ENCODE measurements at places on chromosomes 4 and X.

DNA sequence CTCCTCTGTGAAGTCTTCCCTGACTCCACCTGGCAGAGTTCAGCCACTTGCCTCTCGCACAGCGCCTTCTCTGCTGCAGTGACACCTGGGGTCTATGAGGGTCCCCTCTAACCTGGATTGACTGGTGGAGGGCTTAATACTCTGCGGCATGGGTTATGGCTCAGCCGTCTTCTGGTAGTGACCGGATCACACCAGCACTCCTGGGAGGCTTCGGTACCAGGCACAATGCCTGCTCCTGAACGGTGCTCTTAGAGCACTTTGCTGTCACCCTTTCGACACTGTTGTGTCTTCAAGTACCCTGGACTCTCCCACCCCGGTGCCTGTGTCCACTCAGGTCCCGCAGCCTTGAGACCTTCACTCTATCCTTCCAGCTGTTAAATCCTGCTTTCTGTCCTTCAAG lies 50.0 kb downstream of the C4orf50 start:
- DNase-seq = no peak

DNA sequence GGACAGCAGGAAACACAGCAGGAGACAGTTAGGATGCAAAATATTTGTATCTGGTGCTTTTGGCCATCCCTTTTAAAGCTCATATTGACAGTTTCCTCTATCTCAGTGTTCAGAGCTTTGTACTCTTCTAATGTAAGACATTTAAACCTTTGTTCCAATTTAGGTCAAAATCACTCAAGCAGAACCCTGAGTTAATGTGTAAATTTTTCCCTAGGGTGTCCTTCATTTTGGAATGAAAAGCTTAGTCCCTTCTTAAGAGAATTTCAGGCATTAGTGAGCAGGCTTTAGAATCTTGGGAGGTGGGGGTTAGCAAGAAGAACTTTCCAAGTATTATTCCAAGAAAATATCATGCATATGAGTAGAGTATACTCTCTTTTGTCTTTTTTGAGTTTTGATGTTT lies 188.7 kb downstream of the GBA3 start:
- DNase-seq = no peak

GRCh38 chr4:90181644-90182043 lies 54.5 kb downstream of the CCSER1 start:
- no peak for DNase-seq

DNA sequence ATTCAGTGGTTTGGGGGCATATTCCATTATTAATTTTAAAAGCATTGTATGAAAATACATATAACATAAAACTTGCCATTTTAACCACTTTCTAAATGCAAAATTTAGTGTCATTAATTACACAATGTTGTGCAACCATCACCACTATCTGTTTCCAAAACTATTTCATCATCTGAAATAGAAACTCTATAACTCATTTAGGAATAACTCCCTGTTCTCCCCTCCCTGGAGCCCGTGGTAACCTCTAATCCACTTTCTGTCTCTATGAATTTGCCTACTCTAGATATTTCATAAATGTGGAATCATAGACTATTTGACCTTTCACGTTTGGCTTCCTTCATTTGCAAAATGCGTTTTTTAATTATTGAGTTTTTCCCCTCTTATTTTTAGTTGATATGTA lies 101.4 kb upstream of the GPC4 start:
- no peak for DNase-seq

DNA sequence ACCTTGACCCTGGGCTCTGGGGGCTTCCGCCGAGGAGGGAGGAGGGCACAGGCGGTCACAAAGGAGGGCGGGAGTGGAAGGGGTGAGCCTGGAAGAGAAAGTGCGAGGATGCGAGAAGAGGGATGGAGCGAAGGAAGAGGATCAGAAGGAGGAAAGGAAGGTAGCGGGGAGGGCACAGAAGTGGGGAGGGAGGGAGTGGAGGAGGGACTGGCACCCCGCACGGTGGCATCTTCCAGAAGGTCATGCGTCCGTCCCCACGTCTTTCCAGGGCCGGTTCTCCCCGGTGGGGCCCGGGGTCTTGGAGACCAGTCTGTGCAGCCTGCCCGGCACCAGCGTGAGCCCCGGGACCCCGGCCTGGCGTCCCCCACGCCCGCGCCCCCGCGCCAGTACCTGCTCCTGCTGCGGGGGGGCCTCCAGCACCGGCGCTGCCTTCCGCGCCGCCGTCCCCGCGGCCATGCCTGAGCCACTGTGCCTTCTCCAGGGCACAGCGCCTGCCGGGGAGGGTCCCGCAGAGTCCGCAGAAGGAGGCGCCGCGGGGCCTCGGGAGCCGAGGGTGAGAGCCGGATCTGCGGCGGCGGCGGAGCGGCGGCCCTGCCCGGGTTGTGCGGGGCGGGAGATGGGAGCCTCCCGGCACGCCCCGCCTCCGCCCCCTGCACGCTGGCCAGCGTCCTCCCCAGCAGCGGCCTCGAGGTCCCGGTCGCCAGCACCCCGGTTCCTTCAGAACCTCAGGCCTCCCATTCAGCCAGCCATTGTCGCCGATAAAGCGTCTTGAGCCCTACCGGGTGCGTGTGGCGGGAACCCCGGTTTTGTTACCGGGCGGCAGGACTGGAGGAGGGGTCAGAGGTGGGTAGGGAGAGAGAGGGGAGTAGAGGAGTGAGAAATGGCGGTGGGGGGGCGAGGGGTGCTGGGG lies at the start of gene RNF175:
Gene RNF175, minus strand, starts transcription at position 618 of the 910 bp plus-strand sequence. Its CDS starts 162 bp downstream, at position 456.
- no peak for DNase-seq

DNA sequence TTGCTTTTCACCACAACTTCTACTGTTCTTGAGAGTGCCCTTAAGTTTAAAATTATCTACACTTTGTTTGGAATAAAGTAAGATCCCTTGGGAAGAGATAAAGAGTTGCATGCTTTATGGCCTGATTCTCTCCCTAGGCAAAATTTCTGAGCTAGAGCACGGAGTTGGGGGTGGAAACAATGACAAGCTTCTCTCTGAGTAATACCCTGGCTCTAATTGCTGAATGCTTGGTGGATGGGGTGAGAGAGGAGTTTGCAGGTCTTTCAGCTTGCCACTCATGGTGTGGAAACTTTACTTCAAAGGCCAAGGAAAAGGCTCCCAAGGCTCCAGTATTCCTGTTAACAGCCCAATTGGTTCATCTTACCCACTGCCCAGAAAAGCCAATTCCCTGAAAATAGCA lies 26.1 kb upstream of the PRDM8 start:
- DNase-seq = no peak

GRCh38 chr4:172740434-172740833 lies 428.2 kb upstream of the GALNT7 start:
- no peak for DNase-seq

GRCh38 chr4:173233857-173234256 lies 65.2 kb downstream of the GALNT7 start:
- DNase-seq = no peak

- no peak for DNase-seq
Observed at GRCh38 chr4:42083816-42084215, 68.6 kb downstream of the BEND4 start.

DNA sequence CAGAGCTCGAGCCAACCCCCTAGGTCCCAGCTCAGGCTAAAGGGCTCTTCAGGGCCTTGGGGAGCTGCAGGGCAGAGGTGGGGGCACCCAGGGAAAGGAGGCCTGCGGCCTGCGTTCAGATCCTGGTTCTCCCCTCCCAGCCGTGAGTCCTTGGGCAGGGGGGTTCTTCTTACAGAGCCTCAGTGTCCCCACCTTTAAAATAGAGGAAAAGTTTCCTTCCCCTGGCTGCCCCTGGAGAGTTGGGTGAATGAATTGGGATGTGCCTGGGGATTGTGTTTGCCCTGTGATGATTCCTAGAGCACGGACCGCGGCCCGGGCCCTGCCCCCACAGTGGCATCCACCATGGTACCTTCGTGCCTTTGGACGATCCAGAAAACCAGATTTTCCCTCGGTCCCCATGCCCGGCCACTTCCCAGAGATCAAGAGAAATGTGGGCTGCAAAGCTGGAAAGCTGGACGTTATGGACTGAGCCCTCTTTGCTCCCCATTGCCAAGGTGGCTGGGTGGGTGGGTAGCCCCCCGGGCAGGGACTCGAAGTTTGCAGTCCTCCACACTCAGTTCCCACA lies 11.4 kb downstream of the HTRA3 start:
- DNase-seq = no peak
